ENCODE measurements at places on chromosomes 4 and X.

DNA sequence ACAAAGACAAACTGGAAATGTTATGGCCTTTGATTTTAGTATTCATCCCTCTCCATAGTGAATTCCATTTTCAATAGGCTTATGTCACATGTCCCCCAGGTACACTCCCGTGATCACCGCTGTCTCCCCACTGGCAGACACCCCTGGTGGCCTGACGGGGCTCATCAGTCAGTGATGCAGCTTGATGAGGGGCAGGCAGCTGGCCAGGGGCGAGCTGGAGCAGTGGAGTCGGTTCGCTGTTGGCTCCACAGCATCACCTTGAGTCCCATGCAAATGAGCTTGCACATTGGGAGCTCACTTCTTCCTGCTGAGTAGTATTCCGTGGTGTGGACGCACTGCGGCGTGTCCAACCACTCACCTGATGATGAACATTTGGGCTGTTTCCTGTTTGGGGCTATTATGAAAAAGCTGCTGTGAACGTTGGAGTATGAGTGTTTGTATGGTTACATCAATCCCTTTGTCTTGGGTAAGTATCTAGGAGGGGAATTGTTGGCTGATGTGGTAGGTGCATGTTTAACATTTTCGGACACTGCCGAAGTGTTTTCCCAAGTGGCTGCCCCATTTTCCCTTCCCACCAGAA lies 5.2 kb downstream of the TREX2 start:
- DNase-seq, result no peak
- H3K27ac ChIP-seq, result no peak overlapping the region
- H3K27me3 ChIP-seq, result peaks cover 24% of the 10 kb centered on the region
- H3K36me3 ChIP-seq, result no peaks in the 10 kb centered on the region

GRCh38 chr4:94342694-94343093 lies at the start of gene HPGDS:
Gene HPGDS, minus strand, starts transcription at chr4:94342836. Its CDS starts 8,207 bp downstream, at chr4:94334629.
- H3K27ac ChIP-seq, result no peak within 1 kb of the TSS
- no peaks in the 10 kb centered on the region for H3K36me3 ChIP-seq
- H3K4me1 ChIP-seq, result peaks cover 8% of the 10 kb centered on the region
- no peak within 1 kb of the TSS for H3K4me3 ChIP-seq
- no peaks in the 10 kb centered on the region for H3K27me3 ChIP-seq

DNA sequence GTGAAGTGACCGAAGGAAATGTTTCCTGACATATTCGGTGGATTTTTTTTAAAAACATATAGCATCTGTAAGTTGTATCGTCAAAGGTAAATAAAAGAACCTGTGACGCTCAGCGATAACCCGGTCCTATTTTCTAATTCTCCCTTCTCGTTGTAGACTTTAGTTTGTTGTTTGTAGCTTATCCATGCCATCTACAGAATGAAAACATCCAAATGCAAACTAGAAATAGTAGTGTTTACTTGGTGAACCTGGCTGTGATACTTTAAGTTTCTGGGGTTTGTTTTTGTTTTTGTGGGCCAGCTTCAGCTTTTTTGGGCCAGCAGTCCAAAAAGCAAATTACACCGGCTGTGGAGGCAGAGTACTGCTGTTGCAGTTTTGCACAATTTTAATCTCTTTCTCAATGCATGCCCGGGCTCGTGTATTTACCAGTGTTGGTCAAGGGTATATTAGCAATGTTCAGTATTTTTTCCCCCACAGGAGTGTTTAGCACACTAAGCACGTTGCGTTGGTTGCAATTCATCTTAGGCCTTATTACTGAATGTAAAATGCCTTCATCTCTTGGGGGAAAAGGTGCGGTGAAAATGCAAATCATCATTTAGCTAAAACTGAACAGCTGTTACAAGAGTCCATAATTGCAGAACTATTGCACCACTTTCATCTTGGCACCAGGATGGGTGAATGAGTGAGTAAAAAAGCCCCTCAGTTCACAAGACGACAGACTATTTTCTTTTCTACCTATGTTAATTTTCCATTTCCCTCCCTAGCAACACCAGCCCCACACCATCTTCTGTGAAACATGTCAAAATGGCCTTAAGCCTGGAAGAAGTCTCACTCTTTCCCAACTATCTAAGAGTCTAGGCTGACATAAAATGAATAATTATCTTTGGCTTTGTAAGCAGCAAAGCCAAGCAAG lies 1.7 kb upstream of the CNOT6L start:
- H3K36me3 ChIP-seq, result no peaks in the 10 kb centered on the region
- H3K4me3 ChIP-seq, result peak overlapping the region; percentile 93
- peaks cover 51% of the 10 kb centered on the region for H3K4me1 ChIP-seq

DNA sequence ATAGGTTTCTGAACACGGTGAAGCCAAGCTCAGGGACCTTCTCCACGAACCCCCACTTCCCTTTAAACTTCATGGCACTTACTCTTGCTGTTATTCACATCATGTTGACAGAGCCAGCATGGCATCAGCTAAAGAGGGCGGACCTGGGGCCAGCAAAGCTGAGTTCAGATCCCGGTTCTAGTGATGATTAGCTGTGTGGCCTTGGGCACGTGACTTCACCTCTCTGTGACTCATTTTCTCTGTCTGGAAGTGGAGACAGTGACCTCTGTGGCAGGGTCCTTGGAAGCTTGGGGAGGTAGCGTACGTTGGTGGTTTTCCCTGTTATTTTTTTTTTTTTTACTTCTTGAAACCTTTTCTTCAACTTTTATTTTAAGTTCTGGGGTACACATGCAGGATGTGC lies 13.4 kb downstream of the EVC start:
- no peak for DNase-seq
- no peaks in the 10 kb centered on the region for H3K4me1 ChIP-seq
- H3K27ac ChIP-seq, result no peak overlapping the region
- H3K4me3 ChIP-seq, result no peak overlapping the region

DNA sequence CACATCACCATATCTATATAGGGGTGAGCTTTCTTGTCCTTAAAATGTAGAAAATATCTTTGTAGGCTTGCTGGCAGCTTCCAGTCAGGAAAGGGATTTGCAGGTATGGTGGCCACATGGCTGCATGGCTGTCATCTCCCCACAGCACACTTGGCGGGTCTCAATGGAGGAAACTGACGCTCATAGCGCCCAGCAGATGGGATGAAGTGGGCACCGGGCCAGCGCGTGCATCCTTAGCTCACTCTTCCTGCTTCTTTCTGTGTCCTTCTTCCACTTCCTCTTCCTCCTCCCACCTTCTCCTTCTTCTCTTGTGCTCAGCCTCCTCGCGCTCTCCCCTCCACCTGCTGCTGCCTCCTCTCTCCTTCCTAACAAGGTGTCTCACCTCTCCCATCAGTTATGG lies 156.2 kb upstream of the PSAPL1 start:
- H3K27me3 ChIP-seq, result no peaks in the 10 kb centered on the region
- H3K4me1 ChIP-seq, result no peaks in the 10 kb centered on the region
- H3K27ac ChIP-seq, result no peak overlapping the region
- no peak overlapping the region for H3K4me3 ChIP-seq
- DNase-seq, result no peak
- no peaks in the 10 kb centered on the region for H3K36me3 ChIP-seq

DNA sequence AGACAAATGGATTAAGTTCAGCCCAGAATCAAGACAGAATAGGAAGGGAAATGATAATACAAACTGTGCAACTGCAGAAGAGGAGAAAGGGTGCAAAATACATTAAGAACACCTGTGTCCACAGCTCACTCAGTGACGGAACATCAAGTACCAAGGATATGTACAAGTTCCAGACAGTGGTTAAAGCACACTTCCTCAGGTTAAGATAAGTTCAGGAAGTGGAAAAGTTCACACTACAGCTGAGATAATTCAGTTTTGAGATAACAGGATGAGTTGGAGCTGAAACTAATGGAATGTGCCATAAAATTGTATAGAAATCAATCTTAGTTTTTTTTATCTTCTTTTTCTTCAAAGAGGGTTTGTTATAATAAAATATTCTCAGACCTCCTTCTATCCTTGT lies 419.4 kb downstream of the KCNIP4 start:
- no peak overlapping the region for H3K4me3 ChIP-seq
- H3K27me3 ChIP-seq, result no peaks in the 10 kb centered on the region
- no peaks in the 10 kb centered on the region for H3K36me3 ChIP-seq
- H3K27ac ChIP-seq, result no peak overlapping the region
- no peaks in the 10 kb centered on the region for H3K4me1 ChIP-seq

- peaks cover 2% of the 10 kb centered on the region for H3K36me3 ChIP-seq
- no peaks in the 10 kb centered on the region for H3K27me3 ChIP-seq
- H3K4me1 ChIP-seq, result peaks cover 57% of the 10 kb centered on the region
- peak overlapping the region; percentile 60 for H3K4me3 ChIP-seq
- peak overlapping the region; percentile 29 for H3K27ac ChIP-seq
Measured at GRCh38 chr4:184283659-184284335, 66.1 kb upstream of the ENPP6 start.

DNA sequence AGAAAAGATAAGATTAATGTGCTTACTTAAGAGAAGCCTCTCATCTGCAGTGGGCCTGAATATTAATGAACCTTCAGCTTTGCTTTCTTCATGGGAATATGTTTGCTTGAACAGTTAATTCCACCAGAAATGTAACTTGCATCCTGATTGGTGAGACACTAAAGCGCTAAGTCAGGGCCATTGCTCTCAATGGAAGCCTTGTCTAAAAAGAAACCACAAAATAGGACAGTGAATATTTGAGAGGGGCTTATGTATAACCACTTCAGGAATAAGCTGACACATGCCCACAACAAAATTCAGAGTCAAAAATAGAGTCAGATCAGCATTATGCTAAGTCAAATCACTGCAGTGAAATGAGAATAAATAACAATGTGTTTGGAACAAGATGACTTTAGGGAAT lies 1125.8 kb downstream of the STIM2 start:
- no peaks in the 10 kb centered on the region for H3K4me1 ChIP-seq
- no peaks in the 10 kb centered on the region for H3K36me3 ChIP-seq
- H3K27ac ChIP-seq, result no peak overlapping the region
- no peak overlapping the region for H3K4me3 ChIP-seq
- no peaks in the 10 kb centered on the region for H3K27me3 ChIP-seq
- no peak for DNase-seq

GRCh38 chrX:100089724-100090123 lies 320.3 kb downstream of the PCDH19 start:
- DNase-seq, result no peak
- no peak overlapping the region for H3K27ac ChIP-seq
- no peaks in the 10 kb centered on the region for H3K36me3 ChIP-seq
- H3K27me3 ChIP-seq, result no peaks in the 10 kb centered on the region
- H3K4me3 ChIP-seq, result no peak overlapping the region
- H3K4me1 ChIP-seq, result no peaks in the 10 kb centered on the region

DNA sequence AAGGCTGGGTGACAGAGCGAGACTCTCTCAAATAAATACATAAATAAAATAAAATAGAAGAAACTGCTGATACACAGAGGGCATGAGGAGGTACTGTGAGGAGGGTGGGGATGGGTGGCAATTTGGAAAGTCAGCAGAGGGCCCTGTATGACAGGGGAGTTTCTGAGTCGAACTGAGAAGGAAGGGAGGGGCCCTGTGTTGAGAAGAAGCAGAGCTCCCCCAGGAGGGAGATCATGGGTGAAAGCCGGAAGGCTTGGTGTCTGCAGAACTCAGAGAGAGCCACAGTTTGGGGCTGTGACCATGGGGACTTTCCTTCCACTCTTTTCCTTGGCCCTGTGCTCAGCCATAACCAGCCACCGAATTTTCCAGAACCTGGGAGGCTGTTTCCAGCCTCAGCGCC lies 24.8 kb upstream of the AFAP1 start:
- DNase-seq, result no peak
- H3K36me3 ChIP-seq, result no peaks in the 10 kb centered on the region
- H3K27me3 ChIP-seq, result peaks cover 21% of the 10 kb centered on the region
- no peak overlapping the region for H3K4me3 ChIP-seq

GRCh38 chr4:184094532-184095159 lies 123.0 kb downstream of the ENPP6 start:
- no peak overlapping the region for H3K27ac ChIP-seq
- no peaks in the 10 kb centered on the region for H3K4me1 ChIP-seq
- H3K27me3 ChIP-seq, result peaks cover 32% of the 10 kb centered on the region
- no peaks in the 10 kb centered on the region for H3K36me3 ChIP-seq
- H3K4me3 ChIP-seq, result no peak overlapping the region

GRCh38 chr4:72340803-72341431 lies 228.1 kb downstream of the ADAMTS3 start:
- H3K27ac ChIP-seq, result no peak overlapping the region
- H3K36me3 ChIP-seq, result no peaks in the 10 kb centered on the region
- no peaks in the 10 kb centered on the region for H3K4me1 ChIP-seq
- peaks cover 3% of the 10 kb centered on the region for H3K27me3 ChIP-seq
- no peak for DNase-seq

DNA sequence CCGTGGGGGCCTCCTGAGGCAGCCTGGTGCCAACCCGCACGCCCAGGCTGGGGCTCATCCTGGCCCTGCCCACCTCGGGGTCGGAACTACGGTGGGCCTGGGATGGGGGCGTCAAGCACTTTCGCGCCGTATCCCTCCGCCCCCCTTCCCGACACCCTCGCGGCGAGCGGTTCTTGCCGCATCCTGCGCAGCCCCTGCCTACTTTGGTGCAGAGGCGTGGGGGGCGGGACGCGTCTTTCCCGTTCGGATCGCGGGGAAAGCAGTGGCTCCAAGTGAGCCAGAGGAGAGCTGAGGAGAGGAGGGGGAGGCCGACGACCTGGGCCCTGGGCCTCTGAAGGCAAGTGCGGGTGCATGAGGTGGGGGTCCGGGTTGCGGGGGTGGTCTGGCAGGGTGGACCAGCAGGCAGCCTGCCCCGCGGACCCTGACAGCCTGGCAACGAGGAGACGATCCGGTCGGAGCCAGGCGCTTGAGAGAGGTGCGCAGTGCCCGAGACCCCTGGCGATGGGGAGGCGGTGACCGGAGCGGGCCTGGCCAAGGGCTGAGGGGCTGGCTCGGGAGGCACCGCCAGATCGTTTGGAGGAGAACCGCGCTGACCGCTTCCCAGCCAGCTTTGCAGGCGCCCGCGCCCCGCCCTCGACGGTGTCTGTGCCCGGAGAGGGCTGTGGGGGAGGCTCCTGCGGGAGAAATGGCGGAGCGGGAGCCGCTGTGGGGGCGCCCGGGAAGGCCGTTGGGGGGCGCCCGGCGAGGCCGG lies at the start of gene GPRASP2:
GPRASP2 (plus strand) TSS at position 233 of the 751 bp plus-strand sequence. CDS start 2,422 bp downstream, outside the sequence.
- peaks cover 47% of the 10 kb centered on the region for H3K27me3 ChIP-seq
- no peaks in the 10 kb centered on the region for H3K36me3 ChIP-seq
- H3K4me3 ChIP-seq, result peak within 1 kb of the TSS; percentile 83

- H3K4me1 ChIP-seq, result no peaks in the 10 kb centered on the region
- H3K27me3 ChIP-seq, result no peaks in the 10 kb centered on the region
- H3K27ac ChIP-seq, result no peak overlapping the region
- no peak for DNase-seq
- H3K36me3 ChIP-seq, result no peaks in the 10 kb centered on the region
- no peak overlapping the region for H3K4me3 ChIP-seq
Measured at GRCh38 chrX:97806238-97806637, 922.5 kb downstream of the RPA4 start.

DNA sequence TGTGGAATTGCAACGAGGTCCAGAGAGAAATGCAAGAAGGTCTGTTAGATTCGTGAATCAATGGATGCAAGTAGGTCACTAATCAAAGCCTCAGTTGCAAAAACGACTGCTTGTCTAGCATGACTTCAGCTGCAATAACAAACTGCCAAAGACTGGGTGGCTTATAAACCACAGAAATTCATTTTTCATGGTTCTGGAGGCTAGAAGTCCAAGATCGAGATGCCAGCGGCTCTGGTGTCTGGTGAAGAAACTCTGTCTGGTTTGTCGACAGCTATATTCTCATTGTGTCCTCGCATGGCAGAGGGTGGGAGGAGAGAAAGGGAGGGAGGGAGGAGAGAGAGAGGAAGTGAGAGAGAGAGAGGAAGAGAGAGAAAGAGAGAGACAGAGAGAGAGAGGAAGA lies 114.7 kb downstream of the MXRA5 start:
- H3K36me3 ChIP-seq, result no peaks in the 10 kb centered on the region
- no peak overlapping the region for H3K27ac ChIP-seq
- DNase-seq, result no peak
- H3K27me3 ChIP-seq, result no peaks in the 10 kb centered on the region
- H3K4me3 ChIP-seq, result no peak overlapping the region
- no peaks in the 10 kb centered on the region for H3K4me1 ChIP-seq

Data from naive B cell (primary cell).